DMS53 (cell line): ENCODE measurements at places on chromosomes 1 and 21.

GRCh38 chr1:233868461-233868860 lies 36.0 kb upstream of the SLC35F3 start:
- DNase-seq = no peak

- DNase-seq = peak; percentile 44
Observed at GRCh38 chr1:227451954-227452353, 111.4 kb upstream of the ZNF678 start.

DNA sequence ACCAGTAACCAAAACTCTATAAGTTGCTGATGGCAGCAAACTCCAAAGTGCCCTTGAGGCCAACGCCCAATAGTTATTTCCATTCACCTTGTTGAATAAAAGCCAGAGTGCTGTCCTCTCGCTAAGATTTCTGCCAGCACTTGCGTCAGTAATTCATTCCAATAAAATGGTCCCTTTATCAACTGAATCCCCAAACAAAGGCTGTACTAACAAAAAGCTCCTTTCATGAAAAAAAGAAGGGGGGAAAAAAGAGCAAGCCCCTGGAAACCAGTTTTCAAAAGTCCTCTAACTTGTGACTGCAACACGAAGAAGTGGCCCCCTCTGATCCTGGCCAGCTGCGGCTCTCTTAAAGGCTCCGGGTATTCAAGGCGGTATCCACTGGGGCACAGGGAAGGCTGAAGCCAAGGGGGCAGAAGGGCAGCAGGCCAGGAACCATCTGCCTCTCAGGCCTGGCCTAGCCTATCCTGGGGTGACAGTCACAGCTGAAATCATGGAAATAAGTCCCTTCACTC lies 55.8 kb upstream of the ZNF326 start:
- no peak for DNase-seq

- DNase-seq = no peak
Observed at GRCh38 chr1:230074270-230074669, 7.2 kb downstream of the GALNT2 start.

DNA sequence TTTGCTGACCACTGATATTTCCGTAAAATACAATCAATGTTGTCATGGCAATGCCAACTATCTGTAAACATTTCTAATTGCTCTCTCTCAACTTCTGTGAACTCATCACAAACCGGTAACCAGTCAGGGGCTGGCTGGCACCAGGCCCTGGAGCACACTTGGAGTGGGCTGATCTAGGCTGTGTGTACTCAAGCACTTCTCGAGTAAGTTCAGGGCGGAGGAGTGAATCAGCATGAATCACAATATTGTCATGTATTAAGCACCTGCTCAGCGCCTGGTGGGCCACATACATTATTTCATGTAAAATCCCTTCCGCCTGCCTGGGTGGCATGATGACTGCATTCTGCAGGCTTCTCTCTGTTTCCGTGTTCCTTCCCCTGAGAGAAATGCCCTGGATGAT lies 212.4 kb downstream of the FOXD2 start:
- peak; percentile 100 for DNase-seq

- DNase-seq = peak; percentile 55
Observed at GRCh38 chr1:160400646-160401486, 502 bp downstream of the VANGL2 start.

- peak; percentile 58 for DNase-seq
Observed at GRCh38 chr1:121586369-121587229, 401.8 kb downstream of the SRGAP2C start.

- no peak for DNase-seq
Observed at GRCh38 chr1:236429715-236430274, 35.7 kb downstream of the EDARADD start.

GRCh38 chr1:87968197-87968955 lies 639.7 kb downstream of the LMO4 start:
- DNase-seq = no peak

DNA sequence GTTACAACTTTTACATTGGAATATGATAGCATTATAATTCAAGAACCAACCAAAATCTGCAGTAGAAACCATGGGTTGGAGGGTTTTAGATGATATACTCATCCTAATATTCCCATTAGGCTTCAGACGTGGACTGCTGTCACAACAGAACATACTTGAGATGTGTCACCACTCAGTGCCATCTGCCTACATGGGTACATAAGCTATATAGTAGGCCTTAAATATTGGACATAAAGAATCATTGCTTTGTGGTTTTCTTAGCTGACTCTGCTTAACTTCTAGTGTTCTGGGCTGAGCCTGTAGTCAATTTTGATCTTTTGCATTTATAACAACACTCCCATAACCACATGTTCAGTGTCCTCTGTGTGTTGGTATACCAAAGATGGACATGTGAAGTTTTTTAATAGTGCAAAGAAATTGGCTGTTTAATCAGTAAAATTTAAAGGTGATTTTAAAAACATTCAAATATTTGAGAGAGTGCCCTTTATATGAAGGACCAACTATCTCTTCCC lies 14.2 kb downstream of the RAP1A start:
- DNase-seq = peak; percentile 16

DNA sequence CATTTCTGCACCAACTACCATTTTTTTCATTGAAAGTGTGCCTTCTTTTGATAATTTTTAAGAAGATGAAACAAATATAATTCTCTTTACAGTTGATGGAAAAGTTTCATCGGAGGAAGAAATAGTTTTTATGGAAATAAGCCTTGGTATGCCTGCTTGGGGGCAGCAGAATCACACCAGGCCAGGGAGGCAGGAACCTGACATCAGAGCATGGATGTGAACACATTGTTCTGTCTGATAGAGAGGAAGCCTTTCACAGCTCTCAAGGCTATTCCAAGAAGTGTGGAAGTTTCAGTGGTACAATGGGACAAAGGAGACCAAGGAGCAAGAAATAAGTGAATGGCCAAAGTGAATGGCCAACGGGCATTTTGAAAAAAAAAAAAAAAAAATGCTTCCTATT lies 162.2 kb upstream of the KCNK2 start:
- DNase-seq = no peak

- no peak for DNase-seq
Observed at GRCh38 chr1:159090286-159091179, 14.0 kb upstream of the AIM2 start.

- peak; percentile 100 for DNase-seq
Observed at GRCh38 chr1:46102769-46103476, 29.5 kb downstream of the PIK3R3 start.

DNA sequence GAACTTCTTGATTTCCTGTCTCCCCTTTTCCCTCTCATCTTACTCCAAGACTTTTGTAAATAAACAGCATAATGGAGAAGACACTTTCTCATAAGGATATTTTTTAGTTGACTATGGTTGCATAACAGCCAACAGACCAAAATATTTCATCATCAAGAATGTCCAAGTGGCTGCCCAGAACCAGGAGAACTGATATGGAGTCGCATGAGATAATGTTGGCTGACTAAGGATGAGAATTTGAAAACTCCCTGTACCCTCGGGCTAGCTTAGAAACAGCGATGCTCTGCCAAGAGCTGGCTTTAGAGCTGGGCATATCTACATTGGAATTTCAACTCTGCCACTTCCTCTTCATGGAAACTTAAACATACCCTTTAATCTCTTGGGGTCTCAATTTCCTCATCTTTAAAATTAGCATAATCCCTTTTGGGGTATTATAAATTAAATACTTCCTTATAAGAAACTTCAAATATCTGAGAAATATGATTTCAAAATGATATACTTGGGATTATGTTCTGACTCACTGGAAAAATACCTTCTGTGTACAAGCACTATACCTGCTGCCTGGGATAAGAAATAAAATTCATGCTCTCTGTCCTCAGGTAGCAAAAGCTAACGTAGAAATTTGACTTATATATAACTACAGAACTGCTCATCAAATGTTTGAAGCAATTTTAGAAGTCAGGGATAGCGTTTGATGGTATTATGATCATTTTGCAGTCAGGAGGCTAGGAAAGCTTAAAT lies 777.3 kb downstream of the LTN1 start:
- no peak for DNase-seq

DNA sequence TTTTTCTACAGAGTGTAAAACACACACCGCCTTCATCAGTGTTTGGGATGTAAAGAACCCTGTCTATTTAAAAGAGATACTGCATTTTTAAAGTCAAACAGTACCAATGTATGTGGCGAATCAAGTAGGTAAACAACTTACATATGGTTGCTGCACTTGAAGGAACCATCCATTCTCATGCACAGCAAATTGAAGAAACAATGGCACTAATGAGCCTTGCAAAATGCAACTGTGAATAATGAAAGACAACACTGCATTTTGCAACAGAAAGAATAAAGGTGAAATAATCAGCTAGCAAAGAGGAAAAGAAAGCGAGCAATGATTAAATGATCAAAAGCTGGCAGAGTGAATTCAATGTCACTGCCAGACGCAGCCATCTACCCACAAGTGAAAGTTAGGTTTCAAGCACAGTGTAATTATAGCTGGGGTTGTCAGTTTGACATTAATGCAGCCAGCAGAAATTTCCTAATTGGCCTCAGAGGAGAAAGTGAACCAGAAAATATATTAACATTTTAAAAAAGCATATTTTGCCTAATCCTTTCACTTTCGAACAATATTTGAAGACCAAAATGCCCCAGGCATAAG lies 10.9 kb upstream of the BARHL2 start:
- DNase-seq = no peak

GRCh38 chr1:119276558-119276957 lies 92.0 kb upstream of the HAO2 start:
- peak; percentile 11 for DNase-seq

GRCh38 chr1:66480162-66480561 lies 53.8 kb upstream of the SGIP1 start:
- peak; percentile 57 for DNase-seq

- peak; percentile 69 for DNase-seq
Observed at GRCh38 chr1:73604739-73605138, 593.2 kb downstream of the LRRIQ3 start.
